M059J (cell line): ENCODE measurements at places on chromosomes 2 and 18.

- no peak for DNase-seq
Measured at GRCh38 chr2:205782941-205783340, 100.6 kb downstream of the NRP2 start.

GRCh38 chr2:228535396-228535795, 353.9 kb upstream of the SPHKAP start:
- DNase-seq = peak; percentile 14

GRCh38 chr2:230077851-230078547, 9.3 kb upstream of the SLC16A14 start:
- no peak for DNase-seq

DNA sequence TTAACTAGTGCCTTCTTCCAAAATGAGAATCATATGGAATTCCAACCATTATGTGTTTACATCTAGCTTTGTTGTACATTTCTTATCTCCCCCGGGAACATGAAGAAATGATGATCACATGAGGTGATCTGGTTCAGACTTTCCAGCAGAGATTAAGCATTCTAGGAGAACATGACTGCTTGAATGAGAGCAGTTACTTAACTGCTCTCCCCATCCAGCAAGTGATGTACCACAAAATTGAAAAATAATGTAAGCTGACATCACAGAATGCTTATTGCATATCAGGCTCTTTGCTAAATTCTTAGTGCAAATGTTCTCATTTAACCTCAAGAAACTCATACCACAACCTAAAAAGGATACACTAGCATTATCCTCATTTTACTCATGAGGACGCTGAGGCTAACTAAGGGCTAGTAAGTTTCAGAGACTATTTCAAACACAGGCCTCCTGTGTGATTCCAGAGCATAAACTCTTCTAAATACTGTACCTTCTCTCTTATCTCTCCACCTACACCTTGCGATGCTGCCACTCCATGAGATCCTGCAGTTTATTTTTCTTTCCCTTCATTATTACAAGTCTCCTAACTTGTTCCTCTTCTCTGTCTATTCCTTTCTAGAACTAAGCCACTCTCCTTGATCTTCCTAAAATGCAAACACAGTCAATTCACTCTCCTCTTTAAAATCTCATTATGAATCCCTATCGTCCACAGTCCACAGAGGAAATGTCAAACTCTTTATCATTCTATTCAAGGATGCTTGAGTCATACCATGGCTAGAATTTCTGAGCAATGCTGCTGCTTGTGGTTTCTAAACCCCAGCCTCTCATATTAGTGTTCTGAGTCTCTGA, 1224.8 kb upstream of the ZEB2 start:
- peak; percentile 92 for DNase-seq

GRCh38 chr2:160139991-160140390, 60.1 kb downstream of the ITGB6 start:
- DNase-seq = no peak

GRCh38 chr2:190511104-190511503, 23.4 kb downstream of the NEMP2 start:
- DNase-seq = peak; percentile 43

DNA sequence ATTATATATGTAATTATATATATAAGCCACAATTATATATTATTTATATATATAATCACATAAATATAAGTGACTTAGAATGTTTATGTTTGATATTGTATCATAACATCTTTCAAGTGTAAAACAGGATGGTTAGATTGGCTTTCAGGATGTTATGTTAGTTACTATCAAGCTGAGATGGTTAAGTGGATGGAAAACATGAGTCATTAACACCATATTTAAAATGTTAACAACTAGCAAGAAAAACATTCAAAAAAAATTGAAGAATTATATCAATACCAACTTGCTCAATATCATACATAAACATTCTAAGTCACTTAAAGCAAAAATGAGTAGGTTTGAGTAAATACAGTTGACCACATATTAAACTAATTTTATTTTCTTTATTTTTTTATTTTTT, 21.8 kb upstream of the RAB27B start:
- DNase-seq = peak; percentile 50
